ENCODE measurements at places on chromosomes 7 and 10.

DNA sequence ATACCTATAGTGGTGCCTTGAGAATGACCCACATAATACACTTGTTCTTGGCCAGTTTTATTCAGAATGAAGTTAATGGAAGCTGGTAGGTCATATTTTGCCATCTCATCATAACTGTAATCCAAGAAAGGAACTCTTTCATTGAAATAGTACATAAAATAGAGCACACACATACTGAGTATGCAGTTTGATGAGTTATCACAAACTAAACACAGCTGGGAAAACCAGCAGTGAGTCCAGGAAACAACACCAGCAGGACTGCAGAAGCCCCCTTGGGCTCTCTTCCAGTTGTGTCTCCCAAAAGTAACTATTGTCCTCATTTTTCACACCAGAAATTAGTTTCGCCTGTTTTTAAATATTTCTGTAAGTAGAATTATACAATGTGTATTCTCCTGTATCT lies 19.8 kb upstream of the CH25H start:
- DNase-seq: no peak

- DNase-seq: peak; percentile 72
Observed at GRCh38 chr10:103715430-103715829, 139.9 kb downstream of the SH3PXD2A start.

GRCh38 chr7:147915781-147916180 lies 674.8 kb upstream of the C7orf33 start:
- no peak for DNase-seq

- DNase-seq: no peak
Observed at GRCh38 chr10:55627501-55628051, 733.5 kb downstream of the ZWINT start.

DNA sequence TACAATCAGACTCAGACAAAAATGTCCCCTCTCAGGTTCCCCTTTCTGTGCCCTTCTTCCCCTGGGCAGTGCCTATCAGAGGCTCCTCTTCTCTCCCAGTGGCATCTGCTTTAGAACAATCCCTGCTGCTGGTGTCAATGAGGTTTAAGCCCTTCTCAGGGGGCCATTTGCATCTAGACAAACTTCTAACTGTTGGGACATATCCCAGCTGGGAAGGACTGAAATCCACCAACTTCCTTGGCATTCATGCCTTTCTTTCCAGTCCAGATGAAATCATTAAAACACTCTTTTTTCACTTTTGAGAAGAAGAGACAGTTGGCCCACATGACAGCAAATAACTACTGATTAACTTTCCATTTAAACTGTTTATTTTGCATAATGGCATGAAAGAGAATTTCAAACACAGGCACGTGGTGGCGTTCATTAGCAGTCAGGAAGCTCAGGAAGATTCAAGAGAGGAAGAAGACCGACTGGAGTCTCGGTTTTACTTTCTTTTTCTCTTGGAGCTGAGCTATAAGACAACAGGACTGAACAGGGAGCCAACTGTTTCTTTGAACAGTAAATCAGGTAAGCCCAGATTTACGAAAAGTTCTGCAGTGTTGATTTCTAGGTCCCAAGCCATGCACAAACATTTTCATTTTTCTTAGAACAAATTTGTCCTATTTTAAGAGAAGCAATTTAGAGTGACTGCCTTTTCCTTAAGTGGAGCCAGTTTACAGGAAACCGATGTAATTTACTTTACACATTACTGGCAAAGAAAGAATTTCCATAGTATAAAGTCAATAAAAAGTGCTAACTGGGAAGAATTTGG lies at the start of gene GIMAP2:
GIMAP2 (plus strand) TSS at position 488 of the 811 bp plus-strand sequence. CDS start 1,354 bp downstream, outside the sequence.
- no peak for DNase-seq

DNA sequence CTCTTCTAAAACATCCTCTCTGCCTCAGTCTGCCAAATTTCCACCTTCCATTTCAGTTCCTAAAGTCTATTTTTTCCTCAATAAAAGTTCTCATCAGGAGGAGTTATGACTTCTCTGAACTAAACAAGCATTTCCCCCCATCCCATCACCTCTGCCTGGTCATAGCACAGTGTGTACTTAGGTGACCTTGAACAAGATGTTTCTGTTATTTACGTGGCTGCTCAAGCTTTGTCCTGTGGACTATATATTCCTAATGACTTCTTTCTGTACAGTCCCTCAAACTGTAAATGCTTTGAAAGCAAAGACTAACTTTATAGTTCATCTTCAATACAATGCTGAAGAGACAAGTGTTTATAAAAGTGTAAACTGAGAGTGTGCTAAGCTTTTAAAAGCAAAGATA lies 166.9 kb downstream of the CPEB3 start:
- DNase-seq: no peak

Data from HS-5 (cell line).